AG09309 (cell line): ENCODE measurements at places on chromosomes 7 and 10.

- DNase-seq = no peak
These were observed 101.5 kb upstream of the MTPN start for GRCh38 chr7:136078630-136079029.

DNA sequence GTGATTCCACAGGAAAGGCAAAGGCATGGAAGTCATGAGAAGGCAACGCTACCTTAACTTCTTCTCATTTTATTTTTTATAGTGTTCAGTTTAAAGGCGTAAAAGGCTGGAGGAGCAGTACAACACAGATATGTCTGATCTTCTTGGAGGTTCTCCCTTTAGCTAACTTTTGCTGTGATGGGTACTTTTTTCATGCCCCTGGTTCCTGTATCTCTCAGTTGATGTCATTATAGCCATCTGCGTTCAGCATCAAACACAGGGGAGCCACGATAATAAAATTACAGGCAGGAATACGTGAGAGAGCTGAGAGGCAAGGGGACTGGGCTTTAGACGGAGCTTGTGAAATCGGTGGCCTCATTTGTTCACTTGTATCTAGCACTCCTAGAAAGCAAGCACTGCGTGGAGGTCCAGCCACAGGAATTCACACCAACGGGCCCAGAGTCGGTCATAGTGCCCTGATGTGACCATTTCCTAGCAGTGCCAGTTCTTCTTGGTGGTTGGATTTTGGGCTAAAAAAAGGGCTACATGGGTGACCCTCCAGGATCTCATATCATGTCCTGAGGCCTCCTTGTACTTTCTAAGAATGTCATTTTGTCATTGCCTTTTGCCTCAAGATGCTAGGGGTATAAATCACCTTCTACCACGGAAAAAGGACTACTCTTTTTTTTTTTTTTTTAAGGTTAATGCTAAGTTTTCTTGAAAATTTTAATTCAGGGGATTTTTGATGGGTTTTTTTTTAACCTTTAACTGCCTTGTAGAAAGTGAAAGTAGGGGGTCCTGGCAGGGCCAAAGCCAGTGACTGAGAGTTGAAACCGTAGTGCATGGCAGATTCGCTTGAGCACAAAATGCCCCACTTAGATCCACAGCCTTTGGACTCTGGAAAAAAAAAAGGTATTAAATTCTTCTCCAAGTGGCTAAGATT lies 191.5 kb downstream of the CELF2 start:
- DNase-seq = no peak

- no peak for DNase-seq
These were observed 80.0 kb upstream of the INSIG1 start for GRCh38 chr7:155217634-155218033.

- DNase-seq = no peak
These were observed 490 bp downstream of the KIN start for GRCh38 chr10:7787150-7787856.

- DNase-seq = no peak
These were observed 29.1 kb downstream of the RHEB start for GRCh38 chr7:151490456-151491105.

DNA sequence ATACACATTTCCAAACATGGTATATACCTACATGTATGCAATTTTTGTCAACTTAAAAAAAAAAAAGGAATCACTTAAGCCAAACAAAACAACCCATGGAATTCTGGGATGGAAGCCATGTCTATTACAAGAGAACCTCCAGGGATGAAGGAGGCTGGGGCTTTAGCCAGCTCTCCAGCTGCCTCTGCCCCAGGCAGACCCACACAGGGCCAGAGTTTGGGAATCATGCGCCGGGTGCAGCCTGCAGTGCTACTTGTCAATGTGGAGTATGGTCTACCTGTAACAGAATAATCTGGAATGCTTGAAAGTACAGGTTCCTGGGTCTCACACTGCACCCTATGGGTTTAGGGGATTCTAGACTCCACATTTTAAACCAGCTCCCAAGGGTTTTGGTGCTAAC lies 10.8 kb downstream of the ATP6V0E2 start:
- no peak for DNase-seq

- no peak for DNase-seq
These were observed 19.7 kb downstream of the CALML5 start for GRCh38 chr10:5479481-5480161.

- peak; percentile 98 for DNase-seq
These were observed 267.0 kb downstream of the FRMD4A start for GRCh38 chr10:14063531-14064285.

- no peak for DNase-seq
These were observed 37.4 kb upstream of the DUSP5 start for GRCh38 chr10:110460111-110460809.

DNA sequence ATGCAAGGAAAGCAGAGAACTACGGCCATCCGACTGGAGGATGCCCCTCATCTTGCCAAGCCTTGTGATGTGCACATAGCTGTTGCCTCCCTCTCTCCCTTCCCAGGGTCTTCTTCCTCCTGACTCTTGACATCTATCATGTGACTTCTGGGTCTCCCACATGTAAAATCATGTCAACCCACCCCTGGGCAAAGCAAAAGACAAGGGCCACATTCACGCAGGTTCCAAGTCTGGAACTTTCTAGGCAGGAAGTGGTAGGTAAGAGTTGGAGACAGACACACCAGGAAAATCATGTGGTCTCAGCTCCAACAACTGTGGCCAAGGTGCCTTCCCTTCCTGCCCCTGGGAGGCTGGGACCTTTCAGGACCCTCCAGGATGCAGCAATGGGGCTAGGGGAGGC lies 187.3 kb downstream of the CXCL12 start:
- no peak for DNase-seq

DNA sequence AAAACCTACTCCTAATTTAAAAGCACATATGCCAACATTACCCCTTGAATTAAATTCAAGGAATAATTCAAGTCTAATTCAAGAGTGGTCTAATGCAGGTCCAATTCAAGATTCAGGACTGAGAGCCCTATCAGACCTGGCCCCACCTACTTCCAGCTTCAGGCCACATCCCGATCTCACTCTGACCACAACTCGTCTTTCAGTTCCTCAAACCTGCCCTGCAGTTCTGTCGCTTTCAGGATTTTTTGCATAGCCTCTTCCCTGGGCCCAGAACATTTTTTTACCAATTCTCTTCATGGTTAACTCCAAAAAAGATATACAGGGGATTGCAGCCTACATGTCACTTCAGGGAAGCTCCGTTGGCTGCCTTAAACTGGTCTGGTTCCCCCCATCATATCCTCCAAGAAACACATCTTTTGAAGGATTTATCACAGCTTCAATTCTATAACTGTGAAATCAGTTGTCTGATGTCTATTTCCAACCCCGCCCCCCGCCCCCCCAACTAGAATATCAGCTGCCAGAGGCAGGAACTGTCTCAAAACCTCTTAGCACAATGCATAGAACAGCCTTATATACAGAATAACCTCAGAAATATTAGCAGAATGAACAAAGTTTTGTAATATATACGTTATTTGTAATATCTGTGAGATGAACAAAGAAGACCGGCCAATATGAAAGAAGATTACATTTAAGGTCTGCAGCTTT lies 20.8 kb downstream of the CCDC6 start:
- no peak for DNase-seq

GRCh38 chr7:100547872-100548271 lies 8.9 kb downstream of the AGFG2 start:
- no peak for DNase-seq

DNA sequence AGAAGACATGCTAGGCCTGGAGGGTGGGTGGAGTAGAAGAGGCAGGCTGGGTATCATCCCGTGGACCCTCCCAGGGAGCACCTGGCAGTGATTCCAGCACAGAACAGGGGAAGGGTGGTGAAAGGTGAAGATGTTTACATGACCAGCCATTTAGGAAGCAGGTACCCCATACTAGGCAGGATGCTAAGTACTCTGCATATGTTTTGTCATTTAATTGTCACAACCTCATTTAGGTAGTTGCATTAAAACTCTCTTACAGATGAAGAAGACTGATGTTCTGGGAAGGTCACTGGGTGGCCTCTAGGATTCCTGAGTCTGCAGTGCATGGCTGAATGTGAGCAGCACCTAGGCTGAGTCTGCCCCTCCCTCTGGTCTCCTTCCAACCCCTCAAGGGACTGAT lies 15.2 kb downstream of the ITPRIP start:
- no peak for DNase-seq

DNA sequence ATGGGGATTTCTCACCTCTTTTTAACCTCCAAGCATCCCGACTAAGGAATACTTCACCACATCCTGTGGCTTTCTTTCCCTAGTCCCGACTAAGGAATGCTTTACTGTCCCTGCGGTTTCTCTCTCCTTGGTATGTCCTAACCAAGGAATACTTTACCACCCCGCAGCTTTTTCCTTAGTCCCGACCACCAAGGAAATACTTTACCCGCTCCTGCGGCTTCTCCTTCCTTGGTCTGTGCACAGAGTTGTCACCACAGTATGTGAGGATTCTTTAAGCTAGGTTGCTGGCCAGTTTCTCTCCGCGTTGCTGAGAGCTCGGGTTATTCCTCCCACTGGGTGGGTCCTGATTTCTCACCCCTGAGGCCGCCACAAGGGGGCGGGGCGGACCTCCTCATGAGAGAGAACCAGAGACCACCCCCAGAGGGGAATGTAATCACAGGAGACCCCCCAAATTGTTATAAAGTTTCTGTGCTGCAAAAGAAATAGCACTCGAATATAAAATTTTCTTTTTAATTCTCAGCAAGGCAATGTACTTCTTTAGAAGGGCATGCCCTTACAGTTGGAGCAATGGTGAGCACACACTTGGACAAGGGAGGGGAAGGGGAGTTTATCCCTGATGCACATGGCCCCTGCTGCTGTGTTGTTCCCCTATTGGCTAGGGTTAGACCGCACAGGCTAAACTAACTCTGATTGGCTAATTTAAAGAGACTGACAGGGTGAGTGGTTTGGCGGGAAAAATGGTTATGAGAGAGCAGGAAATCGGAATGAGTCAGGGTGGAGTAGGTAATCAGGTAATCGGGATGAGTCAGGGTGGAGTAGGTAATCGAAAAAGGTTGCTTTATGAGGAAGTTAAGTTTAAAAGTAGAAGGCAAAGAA lies 12.8 kb downstream of the SUGCT start:
- peak; percentile 38 for DNase-seq

DNA sequence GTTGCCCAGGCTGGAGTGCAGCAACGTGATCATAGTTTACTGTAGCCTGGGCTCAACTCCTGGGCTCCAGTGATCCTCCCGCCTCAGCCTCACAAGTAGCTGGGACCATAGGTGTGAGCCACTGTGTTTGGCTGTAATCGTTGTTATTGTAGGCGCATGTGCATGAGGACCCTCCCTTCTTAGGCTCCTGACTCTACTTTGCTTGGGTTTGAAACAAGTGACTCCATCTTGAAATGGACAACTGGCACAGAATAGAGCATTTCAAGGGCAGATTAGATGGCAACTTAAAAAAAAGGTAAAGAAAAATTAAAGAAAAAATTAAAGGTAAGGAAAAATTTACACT lies 15.4 kb upstream of the GIMAP8 start:
- no peak for DNase-seq

- no peak for DNase-seq
These were observed 34.1 kb downstream of the EGFR start for GRCh38 chr7:55052741-55053427.

- DNase-seq = no peak
These were observed 1.3 kb upstream of the BLVRA start for GRCh38 chr7:43757073-43757720.

DNA sequence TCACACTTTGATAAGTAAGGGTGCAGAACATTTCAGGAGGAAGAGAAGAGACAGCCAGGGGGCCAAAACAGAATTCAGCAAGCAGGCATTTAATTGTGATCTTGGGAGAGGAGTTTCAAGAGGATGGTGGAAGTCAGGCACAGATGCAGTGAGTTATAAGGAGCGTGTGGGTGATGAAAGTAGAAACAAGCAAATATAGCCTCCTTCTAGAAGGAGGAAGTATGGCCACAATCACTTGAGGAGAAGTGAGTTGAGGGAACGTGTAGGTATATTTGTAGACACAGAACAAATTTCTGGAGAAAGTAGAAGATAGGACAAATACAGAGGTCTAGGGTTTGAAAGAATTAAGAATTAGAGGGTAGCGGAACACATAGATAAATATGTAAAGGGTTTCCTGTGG lies 165.8 kb downstream of the CACNB2 start:
- no peak for DNase-seq

- DNase-seq = no peak
These were observed 331.6 kb downstream of the GFRA1 start for GRCh38 chr10:115941361-115941771.

- no peak for DNase-seq
These were observed 182.0 kb upstream of the PHYHIPL start for GRCh38 chr10:58994226-58995057.

GRCh38 chr7:36441344-36442022 lies 51.8 kb downstream of the ANLN start:
- DNase-seq = no peak

GRCh38 chr10:16756561-16757221 lies 60.5 kb downstream of the RSU1 start:
- DNase-seq = peak; percentile 37

DNA sequence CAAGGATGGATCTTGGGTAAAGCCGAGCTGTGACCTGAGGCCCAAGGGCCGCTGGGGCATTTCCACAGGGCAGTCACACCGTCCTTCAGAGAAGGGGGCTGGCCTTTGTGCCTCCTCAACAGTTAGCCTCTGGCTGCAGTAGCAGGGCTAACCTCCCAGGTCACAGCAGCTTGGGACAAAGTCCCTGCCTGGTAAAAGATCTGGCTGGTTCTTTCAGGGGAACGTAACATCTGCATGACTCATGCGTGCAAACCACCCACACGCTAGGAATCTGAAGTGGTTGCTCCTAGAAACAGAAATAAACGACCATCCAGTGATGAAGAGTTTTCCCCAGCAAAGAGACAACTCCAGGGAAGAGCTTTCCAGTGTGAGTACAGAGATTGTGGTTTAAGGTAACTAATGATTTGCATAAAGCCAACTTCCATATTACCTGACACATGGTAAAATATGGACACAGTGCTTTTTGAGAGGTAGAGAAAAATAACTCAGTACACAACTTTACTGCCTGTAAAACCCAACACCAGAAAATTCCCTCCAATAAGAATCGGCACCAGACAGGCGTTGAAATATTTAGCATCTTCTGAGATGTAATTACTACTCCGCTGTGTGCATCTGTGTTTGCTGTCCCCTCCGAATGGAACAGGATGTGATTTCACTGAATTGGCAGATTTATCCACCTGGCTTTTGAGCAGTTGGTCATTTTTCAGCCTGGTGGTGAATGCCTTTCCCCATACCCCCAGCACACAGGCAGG lies 84.9 kb upstream of the ADRB1 start:
- DNase-seq = peak; percentile 65

- no peak for DNase-seq
These were observed 3.7 kb downstream of the GALNT17 start for GRCh38 chr7:71135663-71136062.

GRCh38 chr7:39594988-39595620 lies 28.3 kb upstream of the RALA start:
- DNase-seq = no peak
